NCI-H2081 (cell line): ENCODE measurements at places on chromosomes 5 and 9.
A peak's percentile ranks its signal among the peaks of the same experiment; 100 is the strongest.

- no peak for DNase-seq
Observed at GRCh38 chr9:89442501-89442978, 55.4 kb downstream of the SEMA4D start.

DNA sequence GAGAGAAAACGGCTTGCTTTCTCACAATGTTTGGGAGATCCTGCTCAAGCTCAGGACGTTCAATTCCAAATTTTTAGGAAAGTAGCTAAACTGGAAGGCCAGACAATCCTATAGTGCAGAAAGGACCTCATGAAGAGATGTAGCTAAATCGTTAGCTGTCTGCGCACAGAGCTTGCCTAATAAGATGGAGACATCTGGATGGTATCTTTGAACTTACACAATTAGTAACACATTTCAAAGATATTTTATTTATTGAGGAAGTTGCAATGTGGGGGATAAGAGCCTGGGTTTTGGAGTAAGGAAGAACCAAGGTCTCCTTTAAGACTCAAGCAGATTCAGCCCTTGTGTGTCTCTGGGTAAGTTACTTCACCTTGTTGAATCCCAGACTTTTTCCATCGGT, 28.6 kb upstream of the RAB14 start:
- DNase-seq: no peak

DNA sequence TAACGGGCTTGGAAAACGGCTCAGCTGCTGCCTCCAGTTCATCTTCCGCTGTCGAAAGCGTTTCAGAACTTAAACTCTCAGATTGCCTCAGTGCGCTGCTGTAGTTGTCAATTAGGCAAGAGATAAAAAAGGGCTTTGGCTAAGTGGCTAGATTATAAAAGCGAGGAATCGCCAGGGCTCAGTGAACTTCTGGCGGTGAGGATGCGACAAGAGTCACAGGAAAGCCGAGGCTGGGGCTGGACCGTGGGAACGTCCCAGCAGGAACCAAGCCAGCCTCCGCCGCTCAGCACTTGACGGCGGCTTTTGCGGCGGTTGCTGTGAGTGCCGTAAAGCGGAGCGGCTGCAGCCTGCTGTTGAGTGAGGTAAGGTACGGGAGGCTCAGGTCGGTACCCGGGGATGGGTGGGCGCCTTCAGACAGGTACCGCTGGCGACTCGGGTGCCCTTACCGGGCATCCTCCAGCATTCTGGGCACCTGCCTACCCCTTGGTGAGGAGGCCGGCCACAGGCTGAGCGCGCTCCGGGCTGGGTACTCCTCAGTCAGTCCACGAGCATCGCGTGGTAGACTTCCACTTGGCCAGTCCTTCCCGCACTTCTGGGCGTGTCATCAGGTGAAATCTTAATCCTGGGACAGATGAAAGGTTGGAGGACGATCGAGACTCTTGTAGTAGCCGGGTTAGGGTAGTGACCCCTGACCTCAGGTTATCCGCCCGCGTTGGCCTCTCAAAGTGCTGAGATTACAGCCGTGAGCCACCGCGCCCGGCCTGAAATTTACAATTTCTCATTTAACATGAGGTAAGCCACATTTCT, at the start of gene FKTN:
Gene FKTN (plus strand): TSS at position 328 of the 807 bp plus-strand sequence. CDS start 16,902 bp downstream, outside the sequence.
- DNase-seq: peak; percentile 89

DNA sequence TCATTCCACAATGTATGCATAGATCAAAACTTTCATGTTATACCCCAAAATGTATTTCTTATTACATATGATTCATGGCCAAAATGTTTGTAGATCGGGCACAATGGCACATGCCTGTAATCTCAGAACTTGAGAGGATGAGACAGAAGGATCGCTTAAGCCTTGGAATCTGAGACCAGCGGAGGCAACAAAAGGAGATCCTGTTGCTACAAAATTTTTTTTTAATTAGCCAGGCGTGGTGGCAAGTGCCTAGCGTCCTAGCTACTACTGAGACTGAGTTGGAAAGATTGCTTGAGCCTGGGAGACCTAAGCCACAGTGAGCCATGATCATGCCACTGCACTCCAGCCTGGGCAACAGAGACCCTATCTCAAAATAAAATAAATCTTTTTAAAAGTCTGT, 89.9 kb downstream of the MAPKAP1 start:
- DNase-seq: no peak

GRCh38 chr5:72455476-72455875, 51.7 kb downstream of the ZNF366 start:
- no peak for DNase-seq

GRCh38 chr5:154648706-154649105, 106.5 kb upstream of the LARP1 start:
- DNase-seq: no peak
